Ascending aorta (tissue), 2 donors: ENCODE measurements at places on chromosomes 2 and 18.

GRCh38 chr18:55510809-55511208 lies 77.2 kb downstream of the TCF4 start:
- H3K36me3 ChIP-seq: no peaks in the 10 kb centered on the region
- DNase-seq: no peak
- H3K27me3 ChIP-seq: no peaks in the 10 kb centered on the region
- peak overlapping the region; percentile 41 for H3K4me3 ChIP-seq
- peaks cover 6% of the 10 kb centered on the region for H3K4me1 ChIP-seq
- H3K27ac ChIP-seq: peak overlapping the region; percentile 63

- no peaks in the 10 kb centered on the region for H3K27me3 ChIP-seq
- no peaks in the 10 kb centered on the region for H3K4me1 ChIP-seq
- no peak overlapping the region for H3K27ac ChIP-seq
- H3K36me3 ChIP-seq: no peaks in the 10 kb centered on the region
Observed at GRCh38 chr18:56559044-56559443, 79.3 kb downstream of the TXNL1 start.

DNA sequence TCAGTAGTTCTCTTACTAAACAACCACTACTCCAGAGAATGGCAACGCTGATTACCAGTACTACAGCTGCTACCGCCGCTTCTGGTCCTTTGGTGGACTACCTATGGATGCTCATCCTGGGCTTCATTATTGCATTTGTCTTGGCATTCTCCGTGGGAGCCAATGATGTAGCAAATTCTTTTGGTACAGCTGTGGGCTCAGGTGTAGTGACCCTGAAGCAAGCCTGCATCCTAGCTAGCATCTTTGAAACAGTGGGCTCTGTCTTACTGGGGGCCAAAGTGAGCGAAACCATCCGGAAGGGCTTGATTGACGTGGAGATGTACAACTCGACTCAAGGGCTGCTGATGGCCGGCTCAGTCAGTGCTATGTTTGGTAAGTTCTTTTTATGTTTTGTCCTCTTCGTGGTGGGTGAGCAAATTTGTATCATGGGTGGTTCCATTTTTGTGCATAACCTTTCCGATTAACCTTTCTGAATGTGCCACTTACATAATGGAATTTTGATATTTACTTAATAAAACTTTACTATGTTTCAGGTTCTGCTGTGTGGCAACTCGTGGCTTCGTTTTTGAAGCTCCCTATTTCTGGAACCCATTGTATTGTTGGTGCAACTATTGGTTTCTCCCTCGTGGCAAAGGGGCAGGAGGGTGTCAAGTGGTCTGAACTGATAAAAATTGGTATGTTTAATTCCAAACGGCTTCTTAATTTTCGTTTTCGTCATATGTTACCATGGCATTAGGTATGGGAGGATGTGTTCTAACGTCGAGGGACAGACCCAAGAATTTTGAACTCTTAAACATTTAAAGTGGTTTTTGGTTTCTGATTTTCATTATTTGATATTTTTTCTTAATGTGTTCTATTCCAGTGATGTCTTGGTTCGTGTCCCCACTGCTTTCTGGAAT lies 1.3 kb downstream of the SLC20A1 start:
- H3K27me3 ChIP-seq: no peaks in the 10 kb centered on the region
- DNase-seq: no peak
- peaks cover 8% of the 10 kb centered on the region for H3K36me3 ChIP-seq
- H3K4me3 ChIP-seq: peak overlapping the region; percentile 96

- H3K4me3 ChIP-seq: no peak overlapping the region
- no peak overlapping the region for H3K27ac ChIP-seq
- H3K4me1 ChIP-seq: peaks cover 3% of the 10 kb centered on the region
- no peaks in the 10 kb centered on the region for H3K36me3 ChIP-seq
Observed at GRCh38 chr2:26913606-26913998, 56.8 kb upstream of the MAPRE3 start.

GRCh38 chr2:185998562-185999070 lies 260.0 kb downstream of the FSIP2 start:
- no peak overlapping the region for H3K4me3 ChIP-seq

DNA sequence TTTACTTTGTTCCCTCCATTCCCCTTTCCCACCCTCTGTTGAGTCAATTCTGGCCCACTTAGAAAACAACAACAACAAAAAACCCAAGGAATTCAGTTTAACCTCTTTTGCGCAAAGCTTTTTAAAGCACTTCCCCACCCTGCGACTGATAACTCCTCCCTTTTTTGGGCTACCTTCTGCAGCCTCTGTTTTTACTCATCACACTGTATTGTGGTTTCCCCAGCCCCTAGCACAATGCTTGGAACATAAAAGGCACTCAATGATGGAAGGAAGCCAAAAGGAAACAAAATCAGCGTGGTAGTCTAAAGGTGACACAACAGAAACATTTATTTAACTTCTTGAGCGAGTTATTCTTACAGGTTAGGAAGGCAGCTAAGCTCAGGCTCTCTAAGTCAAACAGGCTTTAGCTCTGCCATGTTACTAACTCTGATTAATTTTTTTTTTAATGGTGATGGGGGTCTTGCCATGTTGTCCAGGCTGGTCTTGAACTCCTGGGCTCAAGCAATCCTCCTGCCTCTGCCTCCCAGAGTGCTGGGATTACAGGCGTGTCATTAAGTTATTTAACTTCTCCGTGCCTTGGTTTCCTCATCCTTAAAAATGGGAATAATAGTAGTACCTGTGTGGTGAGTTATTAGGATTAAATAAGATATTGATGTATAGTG lies 1.3 kb downstream of the CEP68 start:
- H3K27ac ChIP-seq: peak overlapping the region; percentile 78
- H3K27me3 ChIP-seq: no peaks in the 10 kb centered on the region
- DNase-seq: no peak

GRCh38 chr2:75224636-75225094 lies 25.3 kb upstream of the TACR1 start:
- no peaks in the 10 kb centered on the region for H3K36me3 ChIP-seq
- no peak overlapping the region for H3K4me3 ChIP-seq
- no peaks in the 10 kb centered on the region for H3K27me3 ChIP-seq
- H3K4me1 ChIP-seq: no peaks in the 10 kb centered on the region
- no peak for DNase-seq
- no peak overlapping the region for H3K27ac ChIP-seq

GRCh38 chr2:54666131-54666633 lies 57.3 kb upstream of the EML6 start:
- no peak overlapping the region for H3K4me3 ChIP-seq
- H3K36me3 ChIP-seq: peaks cover 82% of the 10 kb centered on the region
- no peaks in the 10 kb centered on the region for H3K27me3 ChIP-seq
- peak overlapping the region; percentile 59 for H3K27ac ChIP-seq
- no peak for DNase-seq

- no peaks in the 10 kb centered on the region for H3K4me1 ChIP-seq
- no peaks in the 10 kb centered on the region for H3K27me3 ChIP-seq
- no peak overlapping the region for H3K27ac ChIP-seq
Observed at GRCh38 chr18:12056034-12056883, 37.4 kb upstream of the ANKRD62 start.

GRCh38 chr2:200483729-200484198 lies 26.1 kb downstream of the KCTD18 start:
- H3K4me1 ChIP-seq: no peaks in the 10 kb centered on the region
- no peaks in the 10 kb centered on the region for H3K27me3 ChIP-seq
- no peak overlapping the region for H3K27ac ChIP-seq
- H3K36me3 ChIP-seq: no peaks in the 10 kb centered on the region
- H3K4me3 ChIP-seq: no peak overlapping the region
- no peak for DNase-seq

DNA sequence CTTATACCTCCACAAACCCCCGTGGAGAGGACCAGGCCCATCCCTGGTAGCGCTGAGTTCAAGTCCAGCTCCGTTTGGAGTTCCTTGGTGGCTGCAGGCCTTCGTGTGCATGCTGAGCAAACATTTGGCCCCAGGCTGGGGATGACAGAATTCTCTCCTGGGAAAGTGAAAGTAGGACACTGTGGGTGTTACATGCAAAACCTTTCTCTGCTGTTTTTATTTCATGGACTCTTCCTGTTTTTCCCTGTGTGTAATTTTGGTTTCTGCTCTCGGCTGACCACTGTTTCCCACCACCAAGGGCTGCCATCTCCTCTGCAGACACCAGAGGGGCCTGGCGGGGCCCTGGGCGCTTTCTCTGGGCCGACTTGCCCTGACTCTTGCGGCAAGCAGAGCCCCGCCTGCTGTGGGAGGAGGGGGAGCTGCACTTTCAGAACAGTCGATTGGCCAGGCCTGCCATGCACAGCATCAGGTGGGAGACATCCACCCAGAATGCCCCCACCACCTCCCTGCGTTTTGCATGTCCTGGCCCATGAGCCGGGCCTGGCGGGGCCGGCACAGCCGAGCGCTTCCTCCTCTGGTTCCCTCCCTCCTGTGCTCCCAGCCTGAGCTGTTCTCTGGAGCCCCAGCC lies 102.4 kb downstream of the CABLES1 start:
- DNase-seq: peak; percentile 84
- H3K4me3 ChIP-seq: peak overlapping the region; percentile 58
- peak overlapping the region; percentile 92 for H3K27ac ChIP-seq
- H3K36me3 ChIP-seq: peaks cover 14% of the 10 kb centered on the region

GRCh38 chr2:225457482-225457881 lies 58.0 kb downstream of the NYAP2 start:
- no peak overlapping the region for H3K4me3 ChIP-seq
- no peak overlapping the region for H3K27ac ChIP-seq
- H3K27me3 ChIP-seq: no peaks in the 10 kb centered on the region
- no peaks in the 10 kb centered on the region for H3K36me3 ChIP-seq
- no peak for DNase-seq
- H3K4me1 ChIP-seq: no peaks in the 10 kb centered on the region

- no peak for DNase-seq
- H3K36me3 ChIP-seq: no peaks in the 10 kb centered on the region
- no peaks in the 10 kb centered on the region for H3K27me3 ChIP-seq
- H3K27ac ChIP-seq: no peak overlapping the region
Observed at GRCh38 chr2:63000801-63001200, 49.8 kb upstream of the OTX1 start.

DNA sequence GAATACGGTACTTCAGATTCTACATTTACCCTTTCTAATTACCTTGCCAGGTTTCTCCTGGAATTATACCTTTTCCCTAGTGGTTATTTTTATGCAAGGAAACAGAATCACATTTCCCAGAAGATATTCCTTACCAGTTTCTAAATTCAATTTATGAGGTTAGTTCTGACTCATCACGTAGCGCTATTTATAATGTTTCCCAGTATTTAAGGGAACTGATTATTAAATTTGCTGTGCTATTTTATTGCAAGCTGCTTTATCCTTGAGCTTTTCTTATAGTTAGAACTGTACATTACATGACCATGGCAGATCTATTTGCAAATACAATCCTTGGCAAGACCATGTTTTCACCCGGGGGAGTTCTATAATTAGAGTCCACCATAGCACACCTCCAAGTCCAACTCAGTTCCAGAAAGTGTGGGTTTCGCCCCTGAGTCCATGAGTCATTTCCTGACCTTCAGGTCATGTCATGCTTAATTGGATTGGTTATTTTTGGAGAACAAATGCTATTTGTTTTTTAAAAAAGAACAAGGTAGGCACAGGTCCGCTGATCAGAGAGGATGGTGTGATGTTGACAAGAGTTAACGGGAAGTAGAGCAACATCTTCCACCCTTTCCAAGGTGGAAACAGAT lies 126.6 kb downstream of the ZNF532 start:
- H3K36me3 ChIP-seq: no peaks in the 10 kb centered on the region
- H3K27ac ChIP-seq: peak overlapping the region; percentile 95
- no peak overlapping the region for H3K4me3 ChIP-seq
- no peaks in the 10 kb centered on the region for H3K27me3 ChIP-seq
- H3K4me1 ChIP-seq: peaks cover 57% of the 10 kb centered on the region
- peak; percentile 68 for DNase-seq

- no peak overlapping the region for H3K4me3 ChIP-seq
- no peak overlapping the region for H3K27ac ChIP-seq
- no peak for DNase-seq
- H3K27me3 ChIP-seq: no peaks in the 10 kb centered on the region
- H3K36me3 ChIP-seq: no peaks in the 10 kb centered on the region
Observed at GRCh38 chr2:192070099-192070498, 124.6 kb downstream of the TMEFF2 start.

DNA sequence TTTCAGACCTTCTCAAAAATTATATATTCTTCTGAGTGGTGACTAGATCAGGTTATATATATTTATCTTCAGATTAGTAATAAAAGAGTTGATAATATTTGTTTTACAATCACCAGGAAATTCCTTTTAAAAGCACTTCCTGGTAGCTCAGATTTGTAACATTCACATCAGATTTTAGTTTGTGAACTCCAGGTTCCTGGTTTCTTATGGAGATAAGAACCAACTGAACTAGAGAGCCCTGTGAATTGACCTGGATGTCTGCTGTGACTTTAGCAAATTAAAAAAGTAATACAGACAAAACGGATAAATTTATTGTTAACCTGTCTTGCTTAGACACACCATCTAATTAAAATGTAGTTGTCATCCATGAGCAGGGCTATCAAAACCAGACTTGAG lies 868.7 kb downstream of the BCL11A start:
- no peaks in the 10 kb centered on the region for H3K4me1 ChIP-seq
- no peak for DNase-seq
- H3K27me3 ChIP-seq: no peaks in the 10 kb centered on the region
- no peak overlapping the region for H3K4me3 ChIP-seq

GRCh38 chr2:182824767-182825158 lies 41.7 kb downstream of the FRZB start:
- DNase-seq: no peak
- H3K27me3 ChIP-seq: no peaks in the 10 kb centered on the region
- no peak overlapping the region for H3K27ac ChIP-seq
- no peaks in the 10 kb centered on the region for H3K36me3 ChIP-seq

- no peak overlapping the region for H3K27ac ChIP-seq
- H3K36me3 ChIP-seq: no peaks in the 10 kb centered on the region
- H3K4me1 ChIP-seq: peaks cover 32% of the 10 kb centered on the region
- no peak overlapping the region for H3K4me3 ChIP-seq
Observed at GRCh38 chr18:35458271-35458670, 39.5 kb downstream of the INO80C start.

GRCh38 chr2:79960035-79960434 lies 344.5 kb downstream of the LRRTM1 start:
- no peaks in the 10 kb centered on the region for H3K36me3 ChIP-seq
- H3K4me3 ChIP-seq: no peak overlapping the region
- no peaks in the 10 kb centered on the region for H3K27me3 ChIP-seq

DNA sequence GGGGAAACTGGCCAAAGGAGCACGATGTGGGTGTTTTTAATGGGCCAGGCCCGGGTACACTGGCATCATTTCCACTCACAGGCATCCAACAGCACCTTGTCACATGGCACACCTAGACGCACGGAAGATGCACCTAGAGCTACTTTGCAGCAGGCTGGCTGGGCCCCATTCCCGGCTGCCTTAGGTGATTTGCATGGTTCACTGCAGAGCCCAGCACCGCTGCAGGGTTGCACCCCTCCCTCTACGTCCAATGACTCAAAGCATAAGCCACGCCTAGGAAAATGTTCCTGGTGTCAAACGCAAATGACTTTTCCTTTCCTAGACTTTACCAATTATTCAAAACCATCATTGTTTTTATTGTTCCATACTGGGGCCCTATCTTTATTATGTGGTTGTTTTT lies 222.9 kb downstream of the EIPR1 start:
- no peak for DNase-seq
- H3K27ac ChIP-seq: no peak overlapping the region
- no peaks in the 10 kb centered on the region for H3K4me1 ChIP-seq
- H3K27me3 ChIP-seq: no peaks in the 10 kb centered on the region
- H3K4me3 ChIP-seq: no peak overlapping the region
- no peaks in the 10 kb centered on the region for H3K36me3 ChIP-seq
